ENCODE measurements at places on chromosomes 13 and 19. TPM values are rescaled to one million over a fixed set of nuclear protein-coding genes. Genes with fewer than 3 reads are reported as not detected.

- DNase-seq, result no peak
These were observed 59.6 kb downstream of the PDS5B start for GRCh38 chr13:32645854-32646253.

DNA sequence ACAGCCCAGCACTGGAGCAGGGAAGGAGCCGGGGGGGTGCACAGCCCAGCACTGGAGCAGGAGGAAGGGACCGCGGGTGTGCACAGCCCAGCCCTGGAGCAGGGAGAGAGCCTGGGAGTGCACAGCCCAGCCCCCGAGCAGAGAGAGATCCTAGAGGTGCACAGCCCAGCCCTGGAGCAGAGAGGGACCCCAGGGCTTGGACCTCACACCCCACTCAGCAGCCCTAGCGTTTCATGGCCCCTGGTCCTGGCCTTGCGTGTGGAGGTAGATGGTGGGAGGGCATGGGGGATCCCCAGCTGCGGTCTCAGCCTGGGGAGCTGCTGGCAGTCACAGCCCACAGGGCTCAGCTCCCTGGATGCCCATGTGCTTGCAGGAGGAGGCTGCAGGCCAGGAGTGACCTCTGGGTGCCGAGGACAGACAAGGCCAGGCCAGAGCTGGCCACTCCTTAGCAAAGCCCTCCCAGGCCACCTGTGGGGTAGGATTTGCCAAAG lies 25.1 kb downstream of the GAS6 start:
- DNase-seq, result no peak

DNA sequence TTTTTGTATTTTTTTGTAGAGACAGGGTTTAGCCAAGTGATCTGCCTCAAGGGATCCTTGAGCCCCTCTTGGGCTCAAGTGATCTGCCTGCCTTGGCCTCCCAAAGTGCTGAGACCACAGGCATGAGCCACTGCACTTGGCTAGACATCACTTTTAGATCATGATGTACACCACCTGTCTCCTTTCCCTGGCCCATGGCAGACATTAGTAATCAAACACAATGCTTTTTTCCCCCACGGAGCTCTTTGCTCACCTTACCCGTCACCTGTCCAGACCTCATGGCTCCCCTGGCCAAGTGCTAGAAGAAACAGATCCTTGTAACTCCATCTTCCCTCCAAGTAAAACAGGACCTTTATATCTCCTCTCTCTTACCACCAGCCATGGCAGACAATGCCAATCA lies 18.4 kb downstream of the NUMBL start:
- no peak for DNase-seq

DNA sequence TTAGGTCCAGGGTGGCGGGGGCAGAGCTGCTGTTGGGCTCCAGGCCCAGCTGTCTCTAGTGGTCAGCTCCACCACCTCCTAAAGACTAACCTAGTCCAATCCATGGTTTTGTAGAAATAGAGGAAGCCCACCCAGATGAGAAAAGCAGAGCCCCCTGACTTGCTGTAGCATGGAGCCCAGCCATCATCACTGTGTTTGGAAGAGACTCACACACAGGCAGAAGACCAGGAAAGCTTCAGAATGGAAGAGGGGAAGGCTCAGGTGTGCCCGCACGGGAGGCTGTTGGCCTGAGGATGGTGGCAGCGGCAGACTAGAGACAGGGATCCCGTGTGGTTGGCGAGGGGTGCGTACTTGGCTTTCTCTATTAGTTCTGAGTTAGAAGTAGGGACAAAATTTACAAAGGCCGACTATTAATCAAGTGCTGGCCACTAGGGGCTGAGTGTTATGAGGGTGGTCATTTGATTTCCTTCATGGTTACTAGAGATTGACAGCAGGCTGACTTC lies 193.2 kb upstream of the SOX1 start:
- DNase-seq, result no peak

The USHBP1 gene
- total RNA-seq, result 6.2 TPM

The OR10H1 gene
- not detected for total RNA-seq
